ENCODE measurements at places on chromosomes 13 and 19.

GRCh38 chr19:51135986-51136762, 5.9 kb upstream of the SIGLEC7 start:
- no peak for DNase-seq

DNA sequence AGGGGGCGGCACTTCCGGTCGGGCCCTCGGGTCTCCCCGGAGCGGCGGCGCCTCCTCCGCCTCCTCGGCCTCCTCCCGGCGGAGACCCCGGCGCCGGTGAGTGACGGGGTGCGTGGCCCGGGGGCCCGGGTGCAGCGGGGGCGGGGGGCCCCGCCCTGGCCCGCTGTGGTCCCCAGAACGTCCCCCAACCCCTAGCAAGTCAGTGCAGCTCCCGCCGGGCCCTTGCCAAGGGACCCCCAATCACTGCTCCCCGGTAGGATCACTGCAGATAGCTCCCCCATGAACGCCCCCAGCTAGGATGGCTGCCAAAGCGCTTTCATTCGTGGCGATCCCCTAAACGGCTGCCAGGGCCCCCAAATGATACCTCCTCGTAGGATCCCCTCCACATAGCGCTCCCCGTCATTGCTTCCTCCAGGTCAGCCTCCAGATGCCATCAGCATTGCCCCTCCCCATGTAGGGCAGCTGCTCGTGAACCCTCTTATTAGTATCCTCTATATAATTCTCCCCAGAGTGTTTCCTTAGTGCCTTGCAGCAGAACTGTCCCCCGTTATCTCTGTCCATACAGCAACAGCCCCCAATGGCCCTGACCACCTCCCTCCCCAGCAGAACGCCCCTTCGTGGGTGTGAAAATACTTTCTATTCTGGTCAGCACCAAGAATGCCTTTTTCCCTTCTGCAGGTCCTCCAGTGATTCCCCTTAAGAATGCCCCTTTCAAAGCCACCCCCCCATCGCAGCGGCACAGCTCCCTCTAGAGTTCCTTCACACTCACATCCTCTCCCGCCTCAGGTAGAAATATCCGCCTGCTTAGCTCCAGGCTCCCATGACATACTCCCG, at the start of gene ZNF865:
Gene ZNF865, plus strand, starts transcription at position 11 of the 834 bp plus-strand sequence. CDS start 7,972 bp downstream, outside the sequence.
- peak; percentile 53 for DNase-seq

DNA sequence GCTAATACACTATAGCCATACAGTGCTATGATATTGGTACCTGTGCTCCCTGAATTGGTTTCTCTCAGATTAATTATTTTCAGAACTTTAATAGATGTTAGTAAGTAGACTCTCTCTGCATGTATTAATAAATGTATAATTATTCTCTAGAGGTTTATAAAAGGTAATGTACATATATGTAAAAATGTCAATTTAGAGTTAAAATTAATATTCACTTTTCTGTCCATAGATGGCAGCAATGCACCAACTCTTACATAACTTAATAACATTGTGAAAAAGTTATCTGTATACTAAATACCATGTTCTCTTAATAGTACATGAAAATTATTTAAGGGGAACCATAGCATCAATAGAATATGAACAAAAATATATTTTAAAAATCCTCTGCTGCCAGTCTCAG, 515.0 kb upstream of the KLHL1 start:
- DNase-seq = no peak

- DNase-seq = no peak
These were observed 13.0 kb downstream of the OPA3 start for GRCh38 chr19:45571457-45572220.

- DNase-seq = no peak
These were observed 205.4 kb downstream of the PDS5B start for GRCh38 chr13:32791545-32792172.

DNA sequence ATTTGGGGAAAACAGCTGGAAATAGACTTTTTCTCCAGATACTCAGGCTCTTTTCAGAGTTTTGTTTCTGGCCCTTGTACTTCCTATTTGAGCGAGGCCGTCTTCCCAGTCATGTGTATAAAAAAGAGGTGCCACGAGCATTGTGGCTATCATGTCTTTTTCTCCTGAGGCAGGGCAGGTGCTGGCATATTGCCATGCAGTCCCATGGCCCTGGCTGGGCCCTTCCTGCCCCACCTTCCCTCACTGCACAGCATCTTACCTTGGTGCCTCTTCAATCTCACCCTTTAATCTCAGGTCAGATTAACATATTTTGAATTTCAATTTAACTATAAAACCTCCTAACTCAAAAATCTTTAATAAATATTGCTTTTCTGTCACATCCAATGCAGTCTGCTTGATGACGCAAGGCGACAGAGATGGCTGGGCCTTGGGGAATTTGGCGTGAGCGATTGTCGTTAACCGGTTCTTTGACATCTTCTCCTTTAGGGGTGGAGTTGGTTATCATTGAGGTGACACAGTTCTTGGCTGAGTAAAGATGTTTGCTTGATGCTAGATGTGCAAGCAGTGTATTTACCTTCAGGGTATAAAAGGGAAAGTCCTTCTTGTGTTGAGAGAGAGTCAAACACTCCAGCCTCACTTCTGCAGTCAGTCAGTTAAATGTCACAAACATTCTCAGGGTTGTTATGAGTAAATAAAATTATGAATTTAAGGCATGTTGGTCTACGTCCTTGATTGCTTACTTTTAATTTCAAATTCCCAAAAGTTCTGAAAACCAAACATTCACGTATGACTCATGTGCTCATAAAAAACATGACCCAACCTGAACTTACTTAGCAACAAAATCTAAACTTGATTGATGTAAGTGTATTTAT, 289.9 kb downstream of the MYO16 start:
- no peak for DNase-seq

GRCh38 chr19:8607386-8607785, 3.1 kb downstream of the ADAMTS10 start:
- DNase-seq = no peak

- DNase-seq = peak; percentile 25
These were observed at the start of gene KHSRP for GRCh38 chr19:6424195-6424938. TSS of gene KHSRP (minus strand) at chr19:6424811. CDS start at chr19:6424701, 110 bp downstream.

All from stimulated activated CD4-positive, alpha-beta T cell treated with anti-CD3 and anti-CD28 coated beads, Interleukin-1b, Interleukin-23, amount 100 ng/mL, for 4 hours (primary cell).